GM06990 (cell line): ENCODE measurements at places on chromosomes 16 and 17.
A peak's percentile ranks its signal among the peaks of the same experiment; 100 is the strongest.

DNA sequence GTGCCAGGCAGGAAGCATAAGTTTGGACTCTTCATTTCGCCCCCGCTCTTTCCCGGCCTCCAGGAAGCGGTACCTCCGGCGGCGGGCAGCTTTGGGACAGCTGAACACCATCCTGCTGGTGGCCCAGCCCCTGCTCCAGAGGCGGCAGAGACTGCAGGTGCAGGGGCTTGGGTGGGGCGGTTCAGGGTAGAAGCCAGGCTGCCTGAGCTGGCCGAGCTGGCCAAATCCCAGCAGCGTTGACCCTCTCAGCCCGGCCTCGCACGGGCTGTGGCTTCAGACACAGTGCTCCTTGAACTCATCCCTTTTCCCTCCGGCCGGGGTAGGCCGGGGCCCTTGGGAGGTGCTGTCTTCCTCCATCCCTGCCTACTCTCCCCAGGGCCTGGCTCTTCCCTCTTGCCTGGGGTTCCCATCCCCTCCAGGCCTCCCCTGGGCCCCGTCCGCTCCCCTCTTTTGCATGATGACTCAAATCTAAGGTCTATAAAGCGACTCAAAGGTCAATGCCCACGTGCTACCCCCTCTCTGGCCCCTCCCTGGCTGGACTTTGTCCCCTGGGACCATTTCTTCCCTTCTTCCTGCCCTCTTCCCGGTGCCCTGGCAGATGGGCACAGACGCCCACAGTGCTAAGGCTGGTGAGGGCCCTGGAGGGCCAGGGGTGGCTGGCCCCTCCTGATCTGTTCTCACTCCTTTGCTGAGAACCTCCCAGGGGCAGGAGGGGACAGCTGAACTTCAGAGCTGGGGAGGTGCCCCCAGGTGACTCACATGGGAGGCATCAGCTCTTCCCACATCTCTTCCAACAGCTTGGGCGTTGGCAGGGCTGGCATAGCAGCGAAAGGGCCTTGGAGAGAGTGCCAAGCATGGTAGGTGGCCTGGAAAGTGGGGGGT, 22.7 kb downstream of the MYO15B start:
- no peak for DNase-seq

GRCh38 chr16:4788489-4788889, 344 bp upstream of the SEPTIN12 start:
- DNase-seq = no peak

DNA sequence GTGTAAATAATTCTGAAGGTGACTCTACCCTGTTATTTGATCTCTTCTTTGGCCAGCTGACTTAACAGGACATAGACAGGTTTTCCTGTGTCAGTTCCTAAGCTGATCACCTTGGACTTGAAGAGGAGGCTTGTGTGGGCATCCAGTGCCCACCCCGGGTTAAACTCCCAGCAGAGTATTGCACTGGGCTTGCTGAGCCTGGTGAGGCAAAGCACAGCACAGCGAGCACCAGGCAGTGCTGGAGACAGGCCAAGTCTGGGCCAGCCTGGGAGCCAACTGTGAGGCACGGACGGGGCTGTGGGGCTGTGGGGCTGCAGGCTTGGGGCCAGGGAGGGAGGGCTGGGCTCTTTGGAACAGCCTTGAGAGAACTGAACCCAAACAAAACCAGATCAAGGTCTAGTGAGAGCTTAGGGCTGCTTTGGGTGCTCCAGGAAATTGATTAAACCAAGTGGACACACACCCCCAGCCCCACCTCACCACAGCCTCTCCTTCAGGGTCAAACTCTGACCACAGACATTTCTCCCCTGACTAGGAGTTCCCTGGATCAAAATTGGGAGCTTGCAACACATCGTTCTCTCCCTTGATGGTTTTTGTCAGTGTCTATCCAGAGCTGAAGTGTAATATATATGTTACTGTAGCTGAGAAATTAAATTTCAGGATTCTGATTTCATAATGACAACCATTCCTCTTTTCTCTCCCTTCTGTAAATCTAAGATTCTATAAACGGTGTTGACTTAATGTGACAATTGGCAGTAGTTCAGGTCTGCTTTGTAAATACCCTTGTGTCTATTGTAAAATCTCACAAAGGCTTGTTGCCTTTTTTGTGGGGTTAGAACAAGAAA, 5.1 kb downstream of the STH start:
- no peak for DNase-seq

DNA sequence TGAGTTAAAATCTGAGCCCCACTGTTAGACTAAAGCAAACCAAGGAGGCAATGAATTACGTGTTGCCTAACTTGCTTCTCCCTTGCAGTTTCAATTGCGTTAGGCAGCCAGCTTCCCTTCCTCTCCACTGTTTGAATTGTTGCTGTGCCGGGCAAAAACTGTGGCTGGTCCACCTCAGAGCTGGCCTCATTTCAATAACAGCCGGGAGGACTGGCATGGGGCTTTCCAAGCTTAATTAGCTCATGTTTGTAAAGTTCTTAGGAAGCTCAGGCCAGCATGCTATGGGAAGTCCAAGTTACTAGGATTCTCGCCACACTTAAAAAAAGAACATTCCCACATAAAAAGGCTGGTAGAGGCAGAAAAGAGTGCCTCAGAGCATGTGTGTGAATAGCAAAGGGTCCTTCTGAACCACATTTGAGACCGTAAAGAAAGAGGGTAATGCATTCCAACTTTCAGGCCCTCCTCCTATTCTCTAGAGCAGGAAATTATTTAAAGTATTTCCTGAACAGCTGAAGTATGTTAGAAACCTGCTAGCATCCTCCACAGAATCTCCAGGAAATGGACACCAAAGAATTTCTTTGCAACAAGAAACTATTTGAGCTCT, 79.0 kb upstream of the SMURF2 start:
- DNase-seq = no peak

- DNase-seq = no peak
These were observed 41.5 kb downstream of the MYH10 start for GRCh38 chr17:8588877-8589554.

GRCh38 chr16:71229344-71229743, 1.2 kb downstream of the HYDIN start:
- no peak for DNase-seq

DNA sequence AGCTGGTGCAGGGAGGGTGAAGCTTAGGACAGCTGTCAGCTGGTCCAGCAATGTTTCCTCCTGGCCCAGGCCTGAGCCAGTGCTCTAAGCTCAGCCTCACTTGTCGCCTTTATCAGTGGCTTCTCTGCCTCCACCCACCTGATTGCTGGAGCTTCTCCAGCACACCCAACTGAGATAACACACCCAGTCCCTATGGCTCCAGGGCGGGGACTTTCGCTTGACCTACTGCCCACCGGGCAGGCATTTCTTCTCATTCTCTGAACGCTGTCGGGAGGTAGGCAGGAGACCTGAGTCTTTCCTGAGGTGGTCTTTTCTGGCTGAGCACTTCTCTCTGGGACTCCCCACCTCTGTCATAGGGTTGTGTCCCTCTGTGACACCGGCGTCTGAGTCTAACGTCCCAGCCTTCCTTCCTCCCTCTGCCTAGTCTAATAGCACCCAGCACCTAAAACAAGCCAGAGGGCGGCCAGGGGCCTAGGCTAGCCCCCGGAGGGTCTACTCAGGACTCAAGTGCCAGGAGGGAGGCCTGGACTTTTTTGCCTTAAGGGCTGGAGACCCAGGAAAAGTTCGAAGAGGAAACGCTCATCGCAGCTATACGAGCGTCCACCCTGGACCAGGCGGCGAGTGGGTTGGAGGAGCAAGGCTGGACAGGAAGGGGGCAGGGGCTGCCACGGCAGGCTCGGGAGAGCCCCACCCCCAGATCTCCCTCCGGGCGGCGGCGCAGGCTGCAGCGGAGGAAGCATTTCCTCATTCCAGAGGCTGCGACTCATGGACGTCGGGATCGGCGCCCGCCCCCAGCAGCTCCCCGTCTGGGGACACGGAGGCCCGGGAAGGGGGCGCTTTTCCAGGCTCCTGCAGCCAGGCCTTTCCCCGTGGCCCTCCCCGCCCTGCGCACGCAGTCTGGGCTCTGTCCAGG, 756 bp downstream of the TAX1BP3 start:
- DNase-seq = no peak

DNA sequence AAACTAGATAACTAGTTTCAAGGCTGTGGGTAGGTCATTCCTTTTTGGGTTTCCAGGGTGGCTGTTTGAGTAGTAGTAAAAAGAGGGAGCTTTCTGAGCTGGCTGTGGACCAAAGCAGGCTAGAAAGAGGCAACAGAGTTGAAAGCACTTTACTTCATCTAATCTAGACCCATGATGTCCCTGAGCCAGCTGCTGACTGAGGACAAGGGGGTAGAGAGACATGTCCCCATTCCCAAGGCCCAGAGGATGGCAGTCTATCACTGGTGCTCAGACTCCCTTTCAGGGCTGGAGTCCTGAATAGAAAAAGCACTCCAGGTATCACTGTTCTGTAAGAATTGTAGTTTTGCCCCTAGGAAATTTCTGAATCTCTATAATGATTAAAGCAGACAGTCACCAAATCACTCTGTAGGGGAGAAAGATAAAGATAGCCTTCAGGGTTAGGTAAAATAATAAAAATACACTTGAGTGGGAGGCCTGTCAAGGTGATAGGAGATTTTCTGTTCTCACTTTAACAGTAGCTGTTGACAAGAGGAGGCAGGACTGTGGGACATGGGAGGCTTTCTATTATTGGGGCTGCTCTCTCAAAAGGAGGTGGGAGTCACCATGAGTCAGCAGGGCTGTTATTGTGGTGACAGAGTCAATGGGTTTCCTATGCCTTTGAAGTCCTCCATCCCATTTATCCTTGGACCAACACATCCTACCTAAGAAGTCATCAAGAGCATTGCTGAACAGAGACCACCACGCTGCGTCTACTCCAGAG, 190.2 kb upstream of the MPHOSPH6 start:
- DNase-seq = no peak

DNA sequence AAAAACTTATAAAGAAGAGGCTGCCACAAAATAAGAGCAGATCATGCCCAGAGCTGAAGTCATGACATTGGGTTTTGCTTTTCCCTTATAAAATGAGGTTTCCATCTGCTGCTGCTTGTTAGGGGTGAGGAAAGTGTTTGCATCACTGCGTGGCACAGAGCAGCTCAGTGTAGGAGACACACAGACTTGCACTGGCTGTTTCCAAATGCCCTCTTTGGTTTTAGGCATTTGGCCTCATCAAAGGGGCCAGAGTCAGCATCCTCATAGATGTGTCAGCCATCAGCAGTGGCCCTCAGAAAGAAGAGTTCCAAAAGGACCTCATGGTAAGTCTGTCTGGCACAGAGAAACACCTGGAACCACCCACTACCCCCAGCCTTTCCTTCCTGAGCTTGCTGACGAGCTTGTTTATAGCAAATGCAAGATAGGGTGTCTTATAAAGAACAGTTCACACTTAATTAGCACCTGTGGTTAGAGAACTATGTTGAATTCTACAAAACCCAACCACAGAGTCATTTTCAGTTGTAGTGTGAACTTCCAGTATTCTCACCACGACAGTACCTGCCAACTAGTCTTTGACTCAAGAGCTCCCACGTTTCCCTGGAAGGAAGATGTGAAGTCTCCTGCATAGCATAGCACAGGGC, 17.0 kb downstream of the VWA3A start:
- DNase-seq = no peak

- peak; percentile 74 for DNase-seq
These were observed 6.5 kb upstream of the C16orf74 start for GRCh38 chr16:85757341-85757822.
